Fibroblast of lung (primary cell): ENCODE measurements at places on chromosomes 1 and 21. TPM values are rescaled to one million over a fixed set of nuclear protein-coding genes. Genes with fewer than 3 reads are reported as not detected.

The DYNLT4 gene
- 0.51 and 0.66 TPM in 2 replicates for total RNA-seq

The VSIG8 gene
- under 0.01 TPM in 2 replicates for total RNA-seq

The RCC2 gene
- total RNA-seq = 21.5 and 22.9 TPM in 2 replicates

GRCh38 chr1:6414881-6415626 lies 4.7 kb downstream of the HES2 start:
- H3K4me3 ChIP-seq = no peak overlapping the region
- H3K27ac ChIP-seq = no peak overlapping the region
- no peaks in the 10 kb centered on the region for H3K4me1 ChIP-seq
- H3K36me3 ChIP-seq = no peaks in the 10 kb centered on the region

- H3K27ac ChIP-seq = no peak overlapping the region
- peaks cover 5% of the 10 kb centered on the region for H3K27me3 ChIP-seq
- peak; percentile 29 for DNase-seq
Observed at GRCh38 chr1:222233444-222234158, 314.3 kb downstream of the HHIPL2 start.

- peaks cover 35% of the 10 kb centered on the region for H3K4me1 ChIP-seq
- H3K4me3 ChIP-seq = peak overlapping the region; percentile 60
- peak overlapping the region; percentile 99 for H3K27ac ChIP-seq
- peak; percentile 92 for DNase-seq
Observed at GRCh38 chr1:26786437-26787380, 1.0 kb upstream of the PIGV start.
